ENCODE measurements at places on chromosomes 1 and 21. TPM values are rescaled to one million over a fixed set of nuclear protein-coding genes. Genes with fewer than 3 reads are reported as not detected.

IKBKE gene
- 175 TPM for total RNA-seq

DNAJC6 gene
- 6.5 TPM for total RNA-seq

COP1 gene
- total RNA-seq = 45.5 TPM

PHLDA3 gene
- total RNA-seq = 22.4 TPM

CD5L gene
- not detected for total RNA-seq

DNA sequence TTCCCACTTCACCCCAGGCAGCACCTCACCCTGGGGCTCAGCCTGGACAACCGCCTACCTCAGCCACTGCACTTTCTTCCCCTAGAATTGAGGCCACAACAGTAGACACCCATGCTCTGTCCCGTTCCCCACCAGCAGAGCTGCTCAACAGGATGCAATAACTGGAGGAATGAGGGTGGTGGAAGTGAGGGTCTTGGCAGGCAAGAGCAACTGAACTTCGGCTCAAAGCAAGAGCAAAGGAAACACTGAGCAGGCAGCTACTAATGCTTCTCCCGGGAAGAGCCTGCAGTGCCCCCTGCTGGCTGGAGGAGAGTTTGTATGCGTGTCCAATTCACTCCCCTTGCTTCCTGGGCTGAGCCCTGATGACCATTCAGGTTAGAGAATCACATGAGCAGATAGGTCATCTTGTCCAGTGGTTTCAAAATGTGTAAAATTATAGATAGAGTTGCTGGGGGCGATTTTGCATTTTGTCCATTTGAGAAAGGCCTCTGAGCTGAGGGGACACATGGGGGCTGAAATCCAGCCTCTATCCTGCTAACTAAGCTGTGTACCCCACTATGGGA, 13.9 kb downstream of the NT5C1A start:
- no peak overlapping the region for H3K27ac ChIP-seq
- H3K27me3 ChIP-seq = no peaks in the 10 kb centered on the region
- peak; percentile 73 for DNase-seq

DNA sequence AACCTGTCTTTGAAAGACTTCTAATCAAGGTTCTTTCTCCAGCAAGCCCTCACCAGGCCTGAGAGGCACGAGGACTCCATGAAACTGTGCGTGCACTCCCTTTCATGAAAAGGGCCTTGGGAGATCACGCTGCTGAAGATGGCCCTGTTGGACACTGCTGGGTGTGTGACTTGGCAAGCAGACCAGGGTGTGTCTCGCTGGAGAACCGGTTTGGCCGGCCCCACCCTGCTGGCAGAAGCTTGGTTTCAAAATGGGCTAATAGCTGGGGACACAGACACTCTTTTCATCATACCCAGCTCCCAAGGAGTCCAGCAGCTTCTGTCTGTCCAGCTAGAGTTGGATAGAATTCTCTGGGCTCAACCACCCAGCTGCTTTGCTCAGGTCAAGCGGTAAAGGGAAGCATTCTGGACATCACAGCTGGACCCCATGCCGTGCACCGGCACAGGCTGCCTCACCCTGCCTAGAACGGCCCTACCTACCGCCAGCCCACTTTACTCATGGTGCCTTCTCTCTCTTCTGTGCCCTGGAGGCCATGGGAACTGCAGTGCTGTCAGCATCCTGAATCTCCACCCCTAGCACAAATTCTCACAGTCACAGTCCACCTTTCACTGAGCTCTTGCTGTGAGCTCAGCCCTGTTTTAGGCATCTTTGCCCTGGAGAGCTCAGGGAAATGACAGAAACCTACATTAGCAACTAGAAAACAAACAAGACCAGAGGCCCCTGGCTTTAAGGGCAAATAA, 24.6 kb downstream of the PKP1 start:
- no peak for DNase-seq
- H3K4me3 ChIP-seq = no peak overlapping the region
- H3K27ac ChIP-seq = no peak overlapping the region
- H3K36me3 ChIP-seq = no peaks in the 10 kb centered on the region
- no peaks in the 10 kb centered on the region for H3K4me1 ChIP-seq

GRCh38 chr1:8211883-8212579, 105.9 kb upstream of the SLC45A1 start:
- no peaks in the 10 kb centered on the region for H3K27me3 ChIP-seq
- no peak overlapping the region for H3K4me3 ChIP-seq
- DNase-seq = peak; percentile 22
- no peak overlapping the region for H3K27ac ChIP-seq
- no peaks in the 10 kb centered on the region for H3K4me1 ChIP-seq

DNA sequence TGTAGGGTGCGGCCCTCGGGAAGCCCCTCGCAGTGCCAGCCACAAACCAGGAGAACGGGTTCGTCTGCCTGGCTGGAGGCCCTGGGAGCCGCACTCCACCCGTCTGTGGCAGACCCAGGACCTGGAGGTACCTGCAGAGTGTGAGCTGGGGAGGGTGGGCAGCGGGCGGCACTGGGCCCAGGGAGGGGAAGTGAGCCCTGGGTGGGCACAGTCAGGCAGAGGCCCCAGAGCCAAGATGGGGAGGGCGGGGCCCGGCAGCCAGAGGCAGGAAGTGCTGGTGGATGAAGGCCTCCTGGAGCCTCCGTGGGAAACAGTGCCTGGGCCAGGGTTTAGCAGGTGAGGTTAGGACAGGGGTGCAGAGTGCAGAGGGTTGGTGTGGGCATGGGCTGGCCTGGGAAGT, 4.0 kb upstream of the PEX10 start:
- no peaks in the 10 kb centered on the region for H3K36me3 ChIP-seq
- peak overlapping the region; percentile 69 for H3K4me3 ChIP-seq
- DNase-seq = peak; percentile 39
- peaks cover 45% of the 10 kb centered on the region for H3K4me1 ChIP-seq

DNA sequence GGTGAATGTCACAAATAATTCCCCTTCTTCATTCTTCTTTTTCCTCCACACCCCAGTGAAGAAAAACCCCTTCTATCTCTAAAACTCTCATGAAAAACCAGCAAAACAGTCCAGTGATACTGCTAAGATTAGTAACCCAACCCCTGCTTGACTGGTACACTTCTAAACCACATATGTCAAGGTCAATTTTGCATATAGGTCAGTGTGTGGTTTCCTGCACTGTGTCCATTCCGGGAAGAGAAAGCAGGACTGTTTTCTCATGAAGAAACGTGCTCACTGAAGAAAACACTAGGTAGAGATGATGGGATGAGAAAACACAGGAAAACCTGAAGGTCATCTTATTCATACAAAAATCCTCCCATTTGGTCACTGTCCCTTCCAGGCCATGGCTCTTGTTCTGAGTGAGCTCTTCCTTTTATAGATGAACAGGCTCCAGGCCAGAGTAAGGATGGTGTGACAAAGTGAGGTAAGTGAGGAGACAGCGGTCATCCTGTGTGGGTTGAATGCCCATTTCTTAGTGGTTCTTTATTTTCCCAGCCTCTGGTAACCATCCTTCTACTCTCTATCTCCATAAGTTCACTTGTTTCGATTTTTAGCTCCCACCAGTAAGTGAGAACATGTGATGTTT, 122.7 kb downstream of the FASLG start:
- no peak overlapping the region for H3K27ac ChIP-seq
- no peak overlapping the region for H3K4me3 ChIP-seq
- no peak for DNase-seq
- H3K36me3 ChIP-seq = no peaks in the 10 kb centered on the region

DNA sequence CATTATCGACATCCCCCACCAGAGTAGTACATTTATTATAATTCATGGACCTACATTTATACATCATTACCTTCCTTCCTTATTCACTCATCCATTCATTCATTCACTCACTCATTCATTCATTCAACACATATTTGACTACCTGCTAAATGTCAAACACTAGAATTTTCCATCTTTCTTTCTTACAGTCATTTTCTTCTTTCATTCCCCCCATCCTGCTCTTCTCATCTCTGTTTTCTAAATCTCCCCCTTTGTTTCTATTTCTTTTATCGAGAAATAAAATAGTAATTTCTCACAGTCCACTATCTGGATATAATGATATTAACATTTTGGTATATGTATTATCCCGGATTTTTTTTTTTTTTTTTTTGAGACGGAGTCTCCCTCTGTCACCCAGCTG, 27.8 kb upstream of the FMO3 start:
- no peak for DNase-seq
- H3K27me3 ChIP-seq = no peaks in the 10 kb centered on the region
- no peaks in the 10 kb centered on the region for H3K36me3 ChIP-seq
- H3K4me3 ChIP-seq = no peak overlapping the region
- no peak overlapping the region for H3K27ac ChIP-seq
- no peaks in the 10 kb centered on the region for H3K4me1 ChIP-seq

- no peaks in the 10 kb centered on the region for H3K36me3 ChIP-seq
- no peaks in the 10 kb centered on the region for H3K4me1 ChIP-seq
- no peak for DNase-seq
Observed at GRCh38 chr1:6009120-6010040, 17.2 kb upstream of the NPHP4 start.

DNA sequence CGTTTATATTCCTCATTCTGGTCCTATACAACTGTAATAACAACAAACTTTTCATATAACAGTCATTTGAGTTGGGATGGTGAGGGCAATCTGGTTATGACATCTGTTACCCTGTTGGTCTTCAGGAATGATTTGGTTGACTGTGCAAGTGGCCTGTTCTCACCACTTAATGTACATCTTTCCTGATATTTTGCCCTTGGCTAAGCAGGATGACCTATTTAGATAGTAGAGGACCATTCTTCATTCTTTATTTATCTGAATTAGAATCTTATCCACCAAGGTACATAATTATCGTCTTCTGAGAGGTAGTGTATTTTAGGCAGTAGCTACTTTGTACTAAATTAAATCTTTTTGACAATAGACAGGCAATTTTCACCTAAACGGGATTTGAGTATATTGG, 154.3 kb downstream of the DNM3 start:
- no peak overlapping the region for H3K27ac ChIP-seq
- H3K36me3 ChIP-seq = no peaks in the 10 kb centered on the region
- H3K27me3 ChIP-seq = no peaks in the 10 kb centered on the region
- no peaks in the 10 kb centered on the region for H3K4me1 ChIP-seq
- no peak for DNase-seq

GRCh38 chr1:74005533-74005932, 192.4 kb downstream of the LRRIQ3 start:
- no peak overlapping the region for H3K4me3 ChIP-seq
- H3K36me3 ChIP-seq = no peaks in the 10 kb centered on the region
- no peak for DNase-seq
- no peaks in the 10 kb centered on the region for H3K27me3 ChIP-seq
- no peaks in the 10 kb centered on the region for H3K4me1 ChIP-seq

DNA sequence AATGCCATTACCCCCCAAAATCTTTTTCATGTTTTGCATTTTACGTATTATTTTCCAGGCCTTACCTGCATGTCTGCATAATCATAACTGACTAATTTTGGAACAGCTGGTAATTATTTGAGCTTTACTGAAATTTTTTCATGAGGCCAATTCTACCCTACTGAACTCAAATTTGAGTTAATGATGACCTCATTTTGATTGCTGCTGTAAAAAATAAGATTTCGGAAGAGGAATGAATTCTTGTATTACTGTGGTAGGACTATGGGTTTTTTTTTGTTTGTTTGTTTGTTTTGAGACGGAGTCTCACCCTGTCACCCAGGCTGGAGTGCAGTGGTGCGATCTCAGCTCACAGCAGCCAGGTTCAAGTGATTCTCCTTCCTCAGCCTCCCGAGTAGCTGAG, 2.6 kb upstream of the METTL18 start:
- no peaks in the 10 kb centered on the region for H3K27me3 ChIP-seq
- H3K4me1 ChIP-seq = peaks cover 19% of the 10 kb centered on the region
- H3K36me3 ChIP-seq = no peaks in the 10 kb centered on the region
- no peak overlapping the region for H3K4me3 ChIP-seq
- DNase-seq = no peak

GRCh38 chr1:230772457-230773395, 25.5 kb downstream of the CAPN9 start:
- no peak overlapping the region for H3K27ac ChIP-seq
- no peaks in the 10 kb centered on the region for H3K4me1 ChIP-seq
- no peak for DNase-seq
- H3K27me3 ChIP-seq = no peaks in the 10 kb centered on the region

- no peak for DNase-seq
- peak overlapping the region; percentile 87 for H3K27ac ChIP-seq
- H3K27me3 ChIP-seq = no peaks in the 10 kb centered on the region
- peaks cover 6% of the 10 kb centered on the region for H3K36me3 ChIP-seq
- peaks cover 11% of the 10 kb centered on the region for H3K4me1 ChIP-seq
Observed at GRCh38 chr21:28993293-28993629, 584 bp upstream of the LTN1 start.

GRCh38 chr1:13952985-13953384, 253.0 kb downstream of the PRDM2 start:
- no peak for DNase-seq
- no peaks in the 10 kb centered on the region for H3K36me3 ChIP-seq
- H3K4me3 ChIP-seq = no peak overlapping the region
- no peaks in the 10 kb centered on the region for H3K4me1 ChIP-seq

GRCh38 chr1:7389906-7390603, 381.0 kb upstream of the VAMP3 start:
- no peak overlapping the region for H3K27ac ChIP-seq

- H3K27me3 ChIP-seq = no peaks in the 10 kb centered on the region
- DNase-seq = peak; percentile 19
- H3K27ac ChIP-seq = no peak overlapping the region
- H3K4me3 ChIP-seq = no peak overlapping the region
- no peaks in the 10 kb centered on the region for H3K4me1 ChIP-seq
Observed at GRCh38 chr1:159132271-159132881, 39.0 kb upstream of the CADM3 start.

GRCh38 chr1:21874328-21874727, 62.3 kb downstream of the LDLRAD2 start:
- no peak for DNase-seq
- H3K4me3 ChIP-seq = no peak overlapping the region
- no peaks in the 10 kb centered on the region for H3K36me3 ChIP-seq
- no peak overlapping the region for H3K27ac ChIP-seq
- no peaks in the 10 kb centered on the region for H3K4me1 ChIP-seq

DNA sequence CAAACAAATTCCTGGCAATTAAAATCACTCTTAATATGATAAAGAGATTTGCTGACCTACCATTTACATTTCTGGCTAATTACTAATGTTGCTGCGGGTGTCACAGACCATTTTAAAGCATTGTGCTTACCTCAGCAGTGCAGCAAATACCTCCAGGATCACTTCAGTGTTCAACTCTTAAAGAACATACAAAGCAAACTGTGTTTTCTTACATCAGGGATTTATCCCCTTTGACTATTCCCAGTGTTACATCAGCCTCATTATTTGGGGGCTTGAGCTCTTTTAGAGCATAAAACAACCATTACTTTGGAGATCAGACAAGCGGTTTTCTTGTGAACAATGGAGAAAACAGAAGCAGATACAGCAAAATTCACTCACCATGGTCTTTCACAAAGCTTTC, 185.4 kb downstream of the LYPLAL1 start:
- no peaks in the 10 kb centered on the region for H3K36me3 ChIP-seq
- H3K4me1 ChIP-seq = no peaks in the 10 kb centered on the region
- H3K27me3 ChIP-seq = no peaks in the 10 kb centered on the region

Data from naive thymus-derived CD4-positive, alpha-beta T cell (primary cell).